ENCODE measurements at places on chromosomes 7 and 10. TPM values are rescaled to one million over a fixed set of nuclear protein-coding genes. Genes with fewer than 3 reads are reported as not detected.

- H3K27ac ChIP-seq = no peak overlapping the region
- DNase-seq = no peak
- H3K4me1 ChIP-seq = no peaks in the 10 kb centered on the region
- H3K4me3 ChIP-seq = no peak overlapping the region
Measured at GRCh38 chr7:69759373-69759772, 161.1 kb downstream of the AUTS2 start.

CPXM2 gene
- not detected for total RNA-seq

GRCh38 chr7:139370301-139370942 lies 10.7 kb downstream of the LUC7L2 start:
- H3K27me3 ChIP-seq = no peaks in the 10 kb centered on the region
- H3K4me1 ChIP-seq = peaks cover 35% of the 10 kb centered on the region
- no peak overlapping the region for H3K27ac ChIP-seq

- no peak overlapping the region for H3K4me3 ChIP-seq
- no peaks in the 10 kb centered on the region for H3K4me1 ChIP-seq
- H3K27ac ChIP-seq = no peak overlapping the region
- no peaks in the 10 kb centered on the region for H3K27me3 ChIP-seq
Measured at GRCh38 chr10:115335366-115335765, 242.2 kb downstream of the ATRNL1 start.

DNA sequence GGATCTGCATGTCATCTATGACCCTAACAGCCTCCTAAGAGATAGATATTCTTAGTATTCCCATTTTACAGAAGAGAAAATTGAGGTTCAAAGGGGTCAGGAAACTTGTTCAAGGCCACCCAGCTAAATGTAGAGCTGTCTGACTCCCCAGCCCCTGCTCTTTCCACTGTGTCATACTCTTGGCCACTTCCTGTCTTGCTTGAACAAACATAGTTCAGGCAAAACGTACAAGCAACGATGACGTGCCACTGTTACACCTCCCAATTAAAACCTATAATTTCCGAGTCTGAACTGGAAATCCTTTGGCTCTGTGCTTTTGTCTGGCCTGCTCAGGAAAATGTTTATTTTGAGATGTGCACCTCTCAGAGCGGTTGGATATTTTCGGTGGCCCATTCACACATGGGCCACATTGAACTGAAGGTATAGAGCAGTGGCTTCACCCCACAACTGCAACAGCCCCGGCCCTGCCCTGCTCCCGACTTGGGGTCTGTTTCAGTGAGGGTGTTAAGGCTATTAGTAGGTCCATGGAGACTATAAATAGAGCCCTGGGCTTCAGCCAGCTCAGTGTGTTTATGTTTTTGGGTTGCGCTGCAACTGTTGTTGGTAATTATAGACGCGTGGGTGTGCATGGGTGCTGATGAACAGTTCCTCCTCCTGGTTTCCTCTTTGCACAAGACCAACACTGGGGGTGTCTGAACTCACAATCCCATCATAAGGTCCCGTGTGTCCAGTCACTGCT lies 172.3 kb upstream of the ADO start:
- H3K27ac ChIP-seq = no peak overlapping the region
